ENCODE measurements at places on chromosomes 6 and 20. TPM values are rescaled to one million over a fixed set of nuclear protein-coding genes. Genes with fewer than 3 reads are reported as not detected.

The OPRL1 gene
- 0.15 TPM for total RNA-seq

The SESN1 gene
- total RNA-seq: 16.7 TPM

The HM13 gene
- 276 TPM for total RNA-seq

The CYP24A1 gene
- 0.34 TPM for total RNA-seq

The RIMS4 gene
- not detected for total RNA-seq

The ZNF334 gene
- total RNA-seq: not detected

The NDRG3 gene
- 10.3 TPM for total RNA-seq

The RNF217 gene
- 22.8 TPM for total RNA-seq

The PKIB gene
- 6.0 TPM for total RNA-seq

The NRN1 gene
- total RNA-seq: not detected

The CTCFL gene
- total RNA-seq: not detected

The HLA-DQA1 gene
- not detected for total RNA-seq

The ZFAND3 gene
- total RNA-seq: 85.0 TPM

The LTV1 gene
- total RNA-seq: 40.4 TPM

The TPD52L1 gene
- 92.6 TPM for total RNA-seq

The ME1 gene
- 16.7 TPM for total RNA-seq

The GMNN gene
- 12.5 TPM for total RNA-seq

The LGSN gene
- total RNA-seq: not detected

The DNAH8 gene
- not detected for total RNA-seq

The GRM1 gene
- total RNA-seq: not detected

The SIRPA gene
- total RNA-seq: 23.6 TPM

The GHRH gene
- not detected for total RNA-seq

The ZBTB2 gene
- total RNA-seq: 10.7 TPM

The TNFRSF21 gene
- 19.3 TPM for total RNA-seq

The IL20RA gene
- 0.23 TPM for total RNA-seq

The CD109 gene
- 94.5 TPM for total RNA-seq

The KCNK5 gene
- total RNA-seq: 2.6 TPM

The FILIP1 gene
- 0.32 TPM for total RNA-seq

The PXDC1 gene
- total RNA-seq: 51.4 TPM

The CARMIL1 gene
- 23.0 TPM for total RNA-seq

The GRIK2 gene
- 0.89 TPM for total RNA-seq

The LINC00237 gene
- total RNA-seq: not detected

The SIRPB1 gene
- total RNA-seq: 1.4 TPM

The SLC22A16 gene
- total RNA-seq: not detected

The SLC22A2 gene
- total RNA-seq: not detected

The LHFPL5 gene
- total RNA-seq: not detected

The ISM1 gene
- 1.3 TPM for total RNA-seq

The TSPO2 gene
- not detected for total RNA-seq

The DDAH2 gene
- 13.5 TPM for total RNA-seq

The HIVEP1 gene
- total RNA-seq: 27.0 TPM

The NFATC2 gene
- total RNA-seq: 0.12 TPM

The RIPPLY2 gene
- total RNA-seq: not detected

The PFDN4 gene
- total RNA-seq: 37.0 TPM

The COMMD7 gene
- total RNA-seq: 24.1 TPM

The DCDC2 gene
- not detected for total RNA-seq

Measured in MCF 10A (cell line).